ENCODE measurements at places on chromosomes 12 and 14. TPM values are rescaled to one million over a fixed set of nuclear protein-coding genes. Genes with fewer than 3 reads are reported as not detected.

The PLCZ1 gene
- polyA plus RNA-seq = 0.72 TPM

The LRP1-AS gene
- not detected for polyA plus RNA-seq

The CERS5 gene
- polyA plus RNA-seq = 83.0 TPM

The ING4 gene
- 118 TPM for polyA plus RNA-seq

The SRSF9 gene
- 241 TPM for polyA plus RNA-seq

The CCDC60 gene
- polyA plus RNA-seq = 0.16 TPM

The CLSTN3 gene
- polyA plus RNA-seq = 106 TPM

The AJUBA gene
- polyA plus RNA-seq = 100 TPM

The MGP gene
- polyA plus RNA-seq = 42.6 TPM

The P2RX7 gene
- polyA plus RNA-seq = 0.79 TPM

The SLC6A15 gene
- 0.53 TPM for polyA plus RNA-seq

The KCNJ8 gene
- polyA plus RNA-seq = 20.8 TPM
